ENCODE measurements at places on chromosomes 5 and 9.

DNA sequence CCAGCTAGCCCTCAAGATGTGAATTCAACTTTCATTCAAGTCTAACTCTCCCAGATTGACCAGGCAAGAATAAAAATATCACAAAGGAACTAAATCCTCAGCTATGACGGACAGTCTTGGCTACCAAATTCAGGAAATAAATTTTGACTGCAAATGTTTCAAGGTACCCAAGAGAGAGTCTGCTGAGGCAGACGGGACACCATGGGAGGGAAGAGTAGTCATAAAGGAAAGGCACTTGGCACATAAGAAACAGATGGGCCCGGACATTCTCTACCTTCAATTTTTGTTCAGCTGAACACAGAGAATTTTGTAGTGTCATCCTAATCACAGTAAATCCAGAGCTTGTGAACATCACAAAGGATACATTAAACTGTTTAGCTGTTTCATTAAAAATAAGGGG, 390.0 kb downstream of the DTWD2 start:
- H3K4me1 ChIP-seq, result no peaks in the 10 kb centered on the region
- no peak for DNase-seq
- H3K27ac ChIP-seq, result no peak overlapping the region
- H3K4me3 ChIP-seq, result no peak overlapping the region
- no peaks in the 10 kb centered on the region for H3K27me3 ChIP-seq
- no peaks in the 10 kb centered on the region for H3K36me3 ChIP-seq

DNA sequence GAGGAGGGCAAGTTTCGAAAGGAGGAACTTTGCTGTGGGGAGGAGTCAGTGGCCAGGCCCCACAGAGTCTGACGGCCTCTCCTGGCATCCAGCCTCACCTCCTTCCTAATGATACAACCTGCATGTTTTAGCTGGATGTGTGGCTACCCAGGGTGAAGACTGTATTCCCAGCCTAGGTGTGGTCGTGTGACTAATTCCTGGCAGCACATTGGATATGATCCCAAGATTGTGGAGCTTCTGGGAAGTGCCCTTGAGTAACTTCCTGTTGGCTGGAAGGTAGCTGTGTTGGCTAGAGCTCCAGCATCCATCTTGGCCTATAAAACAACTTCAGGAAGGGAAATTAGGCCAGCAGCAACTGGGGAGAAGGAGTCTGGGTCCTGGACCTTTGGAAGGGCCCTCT, 19.0 kb upstream of the LPCAT1 start:
- no peaks in the 10 kb centered on the region for H3K36me3 ChIP-seq
- no peaks in the 10 kb centered on the region for H3K27me3 ChIP-seq
- DNase-seq, result peak; percentile 87

GRCh38 chr5:9515436-9515835, 30.4 kb downstream of the SEMA5A start:
- H3K27me3 ChIP-seq, result no peaks in the 10 kb centered on the region
- H3K36me3 ChIP-seq, result peaks cover 17% of the 10 kb centered on the region

- no peak overlapping the region for H3K4me3 ChIP-seq
- no peaks in the 10 kb centered on the region for H3K4me1 ChIP-seq
- DNase-seq, result no peak
- no peak overlapping the region for H3K27ac ChIP-seq
Measured at GRCh38 chr9:109039539-109039938, 26.2 kb upstream of the CTNNAL1 start.

- peak; percentile 40 for DNase-seq
- H3K27ac ChIP-seq, result peak overlapping the region; percentile 67
- H3K27me3 ChIP-seq, result no peaks in the 10 kb centered on the region
Measured at GRCh38 chr9:2018162-2018643, 3.1 kb downstream of the SMARCA2 start.

DNA sequence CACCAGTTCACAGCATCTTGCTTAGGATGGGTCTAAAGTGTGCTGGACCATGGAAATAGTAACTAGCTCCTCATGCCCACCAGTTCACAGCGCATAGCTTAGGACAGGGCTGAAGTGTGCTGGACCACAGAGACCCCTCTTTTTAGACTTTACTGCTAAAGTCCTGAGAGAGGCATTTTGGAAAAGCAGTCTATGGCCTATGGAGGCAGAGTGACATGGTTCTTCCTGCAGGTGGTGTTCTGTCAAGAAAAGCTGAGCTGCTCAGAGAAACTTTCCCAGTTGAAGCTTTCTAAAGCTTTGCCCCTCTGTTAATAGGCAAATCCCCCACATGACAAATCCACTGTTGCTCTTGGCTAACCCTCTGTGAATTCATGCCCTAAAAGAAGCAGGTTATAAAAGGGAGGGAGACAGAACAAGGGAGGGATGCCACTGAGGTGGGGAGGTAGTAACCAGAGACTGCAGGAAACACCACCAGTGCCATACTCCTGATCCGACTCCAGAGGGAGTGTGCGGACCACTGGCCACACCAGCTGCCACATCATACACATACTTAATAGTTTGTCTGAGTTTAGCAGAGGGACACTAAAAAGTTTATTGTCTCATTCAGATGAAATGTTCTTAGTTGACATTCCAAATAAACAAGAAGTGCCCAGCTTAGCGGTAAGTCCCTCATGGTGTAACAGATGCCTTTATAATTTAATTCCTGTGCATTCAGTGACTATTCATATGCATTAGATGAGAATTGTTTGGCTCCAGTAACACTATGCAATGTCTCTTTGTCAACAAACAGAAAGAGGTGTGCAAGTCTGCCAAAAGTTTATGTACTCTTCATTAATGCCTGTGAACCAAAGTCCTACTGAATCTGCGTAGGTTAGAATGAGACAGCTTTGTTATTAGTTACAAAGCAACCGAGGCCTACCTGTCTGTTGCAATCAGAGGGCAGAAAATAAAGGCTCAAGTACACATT, 236.2 kb upstream of the NFIL3 start:
- H3K27me3 ChIP-seq, result no peaks in the 10 kb centered on the region
- no peak overlapping the region for H3K27ac ChIP-seq
- no peaks in the 10 kb centered on the region for H3K36me3 ChIP-seq
- no peak for DNase-seq

GRCh38 chr9:84413301-84413700, 72.7 kb upstream of the SLC28A3 start:
- H3K27me3 ChIP-seq, result no peaks in the 10 kb centered on the region
- H3K4me3 ChIP-seq, result no peak overlapping the region
- no peaks in the 10 kb centered on the region for H3K36me3 ChIP-seq
- DNase-seq, result no peak
- H3K27ac ChIP-seq, result no peak overlapping the region

- peak; percentile 11 for DNase-seq
- peaks cover 2% of the 10 kb centered on the region for H3K36me3 ChIP-seq
- no peaks in the 10 kb centered on the region for H3K27me3 ChIP-seq
- no peaks in the 10 kb centered on the region for H3K4me1 ChIP-seq
- H3K4me3 ChIP-seq, result no peak overlapping the region
Measured at GRCh38 chr9:96555567-96556386, 63.9 kb downstream of the CDC14B start.

- no peak overlapping the region for H3K4me3 ChIP-seq
- H3K27ac ChIP-seq, result peak overlapping the region; percentile 50
- no peak for DNase-seq
Measured at GRCh38 chr5:160289721-160290120, 22.6 kb downstream of the CCNJL start.

DNA sequence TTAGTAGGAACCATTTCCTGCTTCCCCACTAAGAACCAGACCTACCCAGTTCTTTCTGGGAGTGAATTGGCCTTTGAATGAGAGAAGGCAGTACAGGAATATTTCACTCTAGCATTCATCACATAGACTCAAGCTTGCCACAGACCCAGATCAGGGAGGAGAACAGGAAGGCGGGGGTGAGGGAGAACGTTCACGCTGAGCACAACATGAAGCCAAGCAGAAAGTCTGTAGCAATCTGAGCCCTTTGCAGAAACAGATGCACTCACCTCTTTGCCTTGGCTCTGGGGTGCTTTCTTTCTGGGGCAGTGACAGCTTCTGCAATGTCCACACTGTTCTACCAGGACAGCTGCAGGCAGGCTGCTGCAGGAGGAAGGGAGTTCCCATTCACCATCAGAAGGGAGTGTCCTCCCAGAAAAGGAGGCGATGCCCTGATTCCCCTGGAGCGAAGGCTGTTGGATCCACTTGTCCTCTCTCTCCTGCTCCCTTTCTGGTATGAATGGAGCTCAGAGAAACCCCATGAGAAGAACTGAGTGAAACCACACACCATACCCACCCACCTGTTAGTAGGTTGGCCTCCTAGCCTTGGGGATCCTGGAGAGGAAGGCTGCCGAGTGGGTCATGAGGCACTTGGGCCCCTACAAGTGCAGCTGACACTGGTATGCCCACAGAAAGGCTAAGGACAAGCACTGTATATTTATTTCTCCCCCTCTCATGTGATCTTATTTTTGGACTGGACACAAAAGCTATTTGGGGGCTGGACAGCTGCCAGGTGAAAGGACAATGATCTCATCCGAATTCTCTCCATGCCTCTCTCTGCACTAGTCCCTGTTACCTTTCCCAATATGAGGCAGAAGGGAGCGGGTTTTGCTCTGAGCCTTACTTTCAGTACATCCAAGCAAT, 11.7 kb upstream of the FGF1 start:
- no peaks in the 10 kb centered on the region for H3K36me3 ChIP-seq
- H3K27ac ChIP-seq, result no peak overlapping the region
- no peaks in the 10 kb centered on the region for H3K4me1 ChIP-seq
- no peaks in the 10 kb centered on the region for H3K27me3 ChIP-seq
- H3K4me3 ChIP-seq, result peak overlapping the region; percentile 8

- no peak overlapping the region for H3K27ac ChIP-seq
- DNase-seq, result no peak
- peaks cover 6% of the 10 kb centered on the region for H3K4me1 ChIP-seq
- H3K36me3 ChIP-seq, result no peaks in the 10 kb centered on the region
Measured at GRCh38 chr5:178422400-178422775, 167.8 kb downstream of the COL23A1 start.

- H3K27ac ChIP-seq, result no peak overlapping the region
- H3K4me1 ChIP-seq, result peaks cover 2% of the 10 kb centered on the region
- H3K36me3 ChIP-seq, result no peaks in the 10 kb centered on the region
Measured at GRCh38 chr5:60945813-60946187, 795 bp downstream of the NDUFAF2 start.

DNA sequence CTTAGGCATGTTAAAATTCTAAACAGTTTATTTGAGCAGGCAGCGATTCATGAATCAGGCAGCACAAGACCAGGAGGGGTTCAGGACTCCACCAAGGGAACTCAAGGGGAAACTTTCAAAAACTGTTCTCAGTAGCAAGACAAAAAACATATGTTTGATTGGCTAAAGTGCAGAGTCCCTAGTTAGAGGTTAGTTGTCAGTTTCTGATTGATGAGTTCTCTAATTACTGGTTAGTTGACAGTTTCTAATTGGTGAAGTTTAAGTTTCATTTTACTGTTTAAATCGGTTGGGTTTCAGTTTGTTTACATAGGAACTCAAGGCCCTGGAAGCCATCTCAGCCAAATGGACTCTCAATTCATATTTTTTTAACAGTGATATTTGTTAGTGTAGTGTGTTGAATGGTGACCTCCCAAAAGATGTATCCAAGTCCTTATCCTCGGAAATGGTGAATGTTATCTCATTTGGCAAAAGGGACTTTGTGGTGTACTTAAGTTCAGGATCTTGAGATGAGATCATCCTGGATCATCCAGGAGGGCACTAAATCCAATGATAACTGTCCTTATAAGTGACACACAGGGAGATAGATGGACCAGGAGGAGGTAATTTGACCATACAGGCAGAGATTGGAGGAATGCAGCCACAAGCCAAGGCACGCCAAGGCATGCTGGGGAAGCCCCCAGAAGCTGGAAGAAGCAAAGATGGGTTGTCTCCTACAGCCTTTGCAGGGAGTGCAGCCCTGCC, 219.2 kb upstream of the RAI14 start:
- no peak overlapping the region for H3K4me3 ChIP-seq
- H3K36me3 ChIP-seq, result no peaks in the 10 kb centered on the region
- H3K27ac ChIP-seq, result no peak overlapping the region
- DNase-seq, result no peak
- H3K27me3 ChIP-seq, result no peaks in the 10 kb centered on the region
- H3K4me1 ChIP-seq, result no peaks in the 10 kb centered on the region

DNA sequence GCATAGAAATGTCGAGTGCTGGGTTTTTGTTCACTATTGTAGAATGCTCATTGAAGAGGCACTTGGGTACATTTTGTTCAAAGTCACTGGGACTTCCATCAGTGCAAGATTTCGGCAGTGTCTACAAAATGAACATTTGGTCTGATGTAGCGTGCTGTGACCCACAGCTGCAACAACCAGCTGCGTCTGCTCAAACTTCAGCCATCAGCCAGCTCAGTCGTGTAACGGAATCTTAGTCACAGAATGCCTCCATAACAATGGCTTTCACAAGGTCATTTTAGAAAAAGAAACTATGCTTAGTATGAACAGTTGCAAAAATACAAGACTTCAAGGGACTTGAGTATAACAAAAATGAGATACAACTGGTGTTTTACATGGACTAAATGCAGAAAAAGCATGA, 828.1 kb upstream of the GRAMD2B start:
- H3K27ac ChIP-seq, result no peak overlapping the region
- H3K27me3 ChIP-seq, result no peaks in the 10 kb centered on the region
- no peak overlapping the region for H3K4me3 ChIP-seq
- no peak for DNase-seq
- no peaks in the 10 kb centered on the region for H3K36me3 ChIP-seq

DNA sequence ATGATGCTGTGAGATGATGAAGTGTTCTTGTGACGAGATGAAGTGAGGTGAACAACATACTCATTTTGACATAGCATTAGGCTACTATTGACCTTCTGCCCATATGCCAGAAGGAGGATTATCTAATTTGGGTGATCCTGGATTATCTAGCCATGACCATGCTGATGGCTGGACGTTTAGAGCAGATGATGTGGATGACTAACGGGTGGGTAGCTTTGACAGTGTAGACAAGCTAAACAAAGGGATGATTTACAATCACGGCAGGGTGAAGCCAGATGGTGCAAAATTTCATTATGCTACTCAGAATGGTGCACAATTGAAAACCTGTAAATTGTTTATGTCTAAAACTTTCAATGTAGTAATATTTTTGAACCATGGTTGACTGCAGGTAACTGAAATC, 2403.4 kb upstream of the ACO1 start:
- H3K27ac ChIP-seq, result no peak overlapping the region
- no peaks in the 10 kb centered on the region for H3K4me1 ChIP-seq
- no peak overlapping the region for H3K4me3 ChIP-seq

DNA sequence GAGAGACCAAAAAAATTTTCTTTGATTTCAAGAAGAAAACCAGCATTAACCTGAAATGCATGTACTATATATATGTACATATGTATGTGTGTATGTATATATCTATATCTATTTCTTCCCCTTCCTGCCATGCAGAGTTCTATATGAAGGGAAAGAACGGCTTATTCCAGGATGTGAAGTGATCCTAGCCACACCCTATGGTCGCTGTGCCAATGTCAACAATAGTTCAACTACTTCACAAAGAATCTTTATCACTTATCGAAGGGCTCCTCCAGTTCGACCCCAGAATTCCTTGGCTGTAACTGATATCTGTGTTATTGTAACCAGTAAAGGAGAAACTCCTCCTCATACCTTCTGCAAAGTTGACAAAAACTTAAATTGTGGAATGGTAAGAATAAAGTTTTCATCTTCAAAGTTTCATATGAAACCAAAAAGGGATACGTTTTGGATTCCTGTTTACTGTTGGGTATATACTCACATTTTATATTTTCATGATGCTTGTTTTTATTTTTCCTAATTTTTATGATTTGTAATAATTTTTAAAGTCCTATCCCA, 56.2 kb downstream of the DENND4C start:
- no peaks in the 10 kb centered on the region for H3K4me1 ChIP-seq
- no peaks in the 10 kb centered on the region for H3K27me3 ChIP-seq
- no peak overlapping the region for H3K27ac ChIP-seq
- H3K4me3 ChIP-seq, result no peak overlapping the region
- no peak for DNase-seq
